ENCODE measurements at places on chromosomes 2 and 18.
A peak's percentile ranks its signal among the peaks of the same experiment; 100 is the strongest.

- DNase-seq: no peak
Measured at GRCh38 chr2:69046221-69046662, 33.3 kb downstream of the ANTXR1 start.

DNA sequence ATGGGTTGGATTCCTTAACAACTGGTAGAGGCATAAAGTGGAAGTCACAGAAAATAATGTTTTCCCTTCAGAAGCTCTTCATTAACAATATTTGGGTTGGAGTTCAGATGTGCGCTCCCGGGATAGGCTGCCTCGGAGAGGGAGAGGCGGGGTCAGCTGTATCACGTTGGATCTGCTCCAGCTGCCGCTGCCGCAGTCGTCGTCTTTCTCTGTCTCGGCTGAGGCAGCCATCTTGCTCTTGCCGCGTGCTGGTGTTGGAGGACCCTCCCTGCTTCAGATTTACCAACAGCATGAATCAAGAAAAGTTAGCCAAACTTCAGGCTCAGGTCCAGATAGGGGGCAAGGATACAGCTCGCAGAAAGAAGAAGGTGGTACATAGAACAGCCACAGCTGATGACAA lies 35.1 kb downstream of the TANC1 start:
- DNase-seq: no peak

GRCh38 chr2:183564726-183565125 lies 440.5 kb downstream of the NUP35 start:
- no peak for DNase-seq

- no peak for DNase-seq
Measured at GRCh38 chr2:181426672-181427071, 30.5 kb upstream of the ITGA4 start.

DNA sequence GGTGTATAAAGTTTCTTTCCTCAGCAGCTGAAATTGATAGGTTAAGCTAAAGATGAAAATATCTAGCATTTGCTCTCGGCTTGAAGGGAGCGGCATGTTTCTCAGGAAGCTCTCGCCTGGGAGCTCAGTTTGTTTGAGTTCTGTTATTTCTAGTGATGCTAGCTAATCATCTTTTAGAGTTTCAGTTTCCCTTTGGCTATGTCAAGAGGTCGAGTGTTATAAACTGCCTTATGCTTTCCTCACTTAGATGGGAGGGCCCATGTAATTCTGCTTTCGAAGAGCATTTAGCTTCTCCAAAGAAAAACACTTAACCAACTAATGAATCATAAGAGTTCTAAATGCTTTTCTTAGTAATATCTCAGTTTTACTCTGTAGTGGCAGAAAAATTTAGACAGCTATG lies 33.6 kb downstream of the PLCL1 start:
- no peak for DNase-seq

- no peak for DNase-seq
Measured at GRCh38 chr2:20241973-20242726, 17.2 kb upstream of the SDC1 start.

DNA sequence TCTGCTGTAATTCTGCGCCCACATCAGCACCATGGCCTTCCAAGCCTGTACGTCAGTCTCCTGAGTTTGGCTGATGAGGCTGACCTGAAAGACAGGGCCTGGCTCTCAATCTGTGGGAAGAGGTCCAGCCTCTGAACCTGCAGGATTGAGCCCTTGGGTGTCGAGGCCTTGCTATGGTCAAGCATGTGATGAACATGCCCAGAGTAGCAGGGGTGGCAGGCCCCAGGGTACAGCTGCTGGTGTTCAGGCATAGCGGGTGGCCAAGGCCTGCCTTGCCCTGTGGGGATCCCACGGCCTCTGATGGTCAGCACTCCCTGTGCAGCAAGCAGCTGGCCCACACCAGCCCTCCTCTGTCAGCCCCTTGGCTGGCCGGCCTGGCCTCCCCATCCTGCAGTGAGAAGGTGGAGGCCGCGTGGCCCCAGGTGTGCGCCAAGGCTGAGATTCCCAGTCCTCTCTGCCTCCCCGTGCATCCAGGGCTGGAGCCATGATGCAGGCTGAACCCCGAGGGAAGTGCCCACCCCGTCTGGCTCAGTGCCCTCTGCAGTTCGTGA lies 298.4 kb downstream of the NDUFA10 start:
- DNase-seq: no peak

- DNase-seq: no peak
Measured at GRCh38 chr2:105244451-105244850, 2.9 kb downstream of the GPR45 start.

- no peak for DNase-seq
Measured at GRCh38 chr2:191869781-191870180, 22.9 kb upstream of the CAVIN2 start.

GRCh38 chr18:10231220-10231619 lies 223.2 kb upstream of the APCDD1 start:
- DNase-seq: no peak

GRCh38 chr2:30628341-30628740 lies 178.9 kb downstream of the CAPN13 start:
- DNase-seq: no peak

DNA sequence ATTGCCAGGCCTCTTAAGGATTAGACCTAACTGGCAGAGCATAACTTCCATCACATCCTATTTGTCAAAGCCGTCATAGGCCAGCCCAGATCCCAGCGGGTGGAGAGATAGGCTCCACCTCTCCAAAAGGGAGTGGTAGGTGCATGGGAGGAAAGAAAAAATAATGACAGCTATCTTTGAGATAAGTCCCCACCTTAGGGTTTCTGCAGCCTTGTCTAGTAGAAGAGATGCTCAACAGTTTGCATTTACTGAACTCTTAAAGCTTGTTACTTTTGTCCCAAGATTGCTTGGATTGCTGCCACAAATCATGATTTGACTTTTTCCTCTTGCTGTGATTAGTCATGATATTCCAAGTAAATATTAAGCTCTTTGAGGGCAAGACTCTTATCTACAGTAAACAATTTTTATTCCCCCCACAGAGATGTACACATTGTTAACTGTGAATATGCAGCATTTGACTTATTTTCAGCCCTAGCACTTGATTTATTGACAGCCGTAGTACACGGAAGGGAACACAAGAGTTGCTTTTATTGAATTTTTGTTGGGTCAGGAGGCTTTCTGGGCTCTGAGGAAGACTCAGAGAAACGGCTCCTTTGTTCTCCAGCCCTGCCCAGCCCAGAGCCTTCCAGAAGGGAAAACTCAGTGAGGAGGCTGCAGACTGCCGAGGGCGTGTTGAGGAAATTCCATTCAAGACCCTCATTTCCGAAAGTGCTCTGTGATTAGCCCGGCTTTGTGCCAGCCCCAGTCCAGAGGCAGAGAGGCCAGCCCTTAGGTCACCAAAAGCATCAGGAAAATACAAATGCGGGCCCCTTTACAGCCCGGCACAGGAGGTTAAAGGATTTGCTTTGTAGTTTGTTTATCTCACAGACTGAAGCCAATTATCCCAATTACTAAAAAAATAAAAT lies 75.5 kb upstream of the ZNF532 start:
- no peak for DNase-seq

GRCh38 chr18:34707670-34708069 lies 2.4 kb upstream of the DTNA start:
- DNase-seq: no peak

DNA sequence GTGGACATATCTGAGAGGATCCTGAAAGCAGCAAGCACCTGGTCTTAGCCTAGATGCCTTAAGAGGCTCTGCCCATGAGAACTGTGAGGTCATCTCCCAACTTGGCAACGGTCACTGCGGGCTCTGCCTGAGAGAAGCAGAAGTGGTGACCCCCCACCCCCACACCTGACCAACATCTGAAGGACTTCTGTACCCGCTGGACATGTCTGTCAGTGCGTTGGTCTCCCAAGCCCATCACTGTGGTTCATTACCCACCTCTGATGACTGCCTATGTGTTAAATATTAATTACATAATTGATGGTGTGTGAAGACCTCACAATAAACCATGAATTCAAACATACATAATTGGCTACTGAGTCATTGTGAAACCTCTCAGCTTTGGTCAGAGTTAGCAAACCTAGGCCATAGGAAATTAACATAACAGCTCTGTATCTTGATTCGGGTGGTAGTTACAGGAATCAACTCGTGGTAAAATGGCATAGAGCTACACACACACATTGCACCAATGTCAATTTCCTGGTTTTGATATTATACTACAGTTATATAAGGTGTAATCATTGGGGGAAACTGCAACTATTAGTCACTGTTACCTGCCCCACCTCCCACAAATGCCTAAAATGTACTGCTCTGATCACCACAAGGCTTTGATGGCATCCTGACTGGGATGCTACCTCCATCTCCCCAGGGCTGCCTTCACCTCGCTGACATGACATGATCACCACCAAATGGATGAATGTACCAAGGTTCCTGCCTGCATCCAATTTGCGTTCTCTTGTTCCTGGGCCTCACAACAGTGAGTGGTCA lies 4.3 kb upstream of the GALNT1 start:
- DNase-seq: no peak

DNA sequence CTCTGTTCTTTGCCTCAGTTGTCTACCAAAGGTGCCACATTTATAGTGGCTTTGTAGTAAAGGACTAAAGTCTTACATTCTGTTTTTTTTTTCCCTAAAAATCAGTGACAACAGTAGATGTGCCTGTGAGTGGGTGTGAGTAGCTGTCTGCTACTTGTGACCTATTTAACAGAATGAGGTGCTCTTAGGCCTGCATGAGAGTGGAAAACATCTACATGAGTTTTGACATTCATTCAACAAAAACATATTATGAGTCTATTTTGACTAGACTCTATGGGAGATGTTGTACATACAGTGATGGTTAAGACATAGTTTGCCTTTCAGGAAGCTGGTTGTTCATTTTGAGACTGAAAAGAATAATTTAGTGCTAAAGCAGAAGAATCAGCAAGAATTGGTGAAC lies 36.7 kb downstream of the IL1R2 start:
- DNase-seq: no peak

DNA sequence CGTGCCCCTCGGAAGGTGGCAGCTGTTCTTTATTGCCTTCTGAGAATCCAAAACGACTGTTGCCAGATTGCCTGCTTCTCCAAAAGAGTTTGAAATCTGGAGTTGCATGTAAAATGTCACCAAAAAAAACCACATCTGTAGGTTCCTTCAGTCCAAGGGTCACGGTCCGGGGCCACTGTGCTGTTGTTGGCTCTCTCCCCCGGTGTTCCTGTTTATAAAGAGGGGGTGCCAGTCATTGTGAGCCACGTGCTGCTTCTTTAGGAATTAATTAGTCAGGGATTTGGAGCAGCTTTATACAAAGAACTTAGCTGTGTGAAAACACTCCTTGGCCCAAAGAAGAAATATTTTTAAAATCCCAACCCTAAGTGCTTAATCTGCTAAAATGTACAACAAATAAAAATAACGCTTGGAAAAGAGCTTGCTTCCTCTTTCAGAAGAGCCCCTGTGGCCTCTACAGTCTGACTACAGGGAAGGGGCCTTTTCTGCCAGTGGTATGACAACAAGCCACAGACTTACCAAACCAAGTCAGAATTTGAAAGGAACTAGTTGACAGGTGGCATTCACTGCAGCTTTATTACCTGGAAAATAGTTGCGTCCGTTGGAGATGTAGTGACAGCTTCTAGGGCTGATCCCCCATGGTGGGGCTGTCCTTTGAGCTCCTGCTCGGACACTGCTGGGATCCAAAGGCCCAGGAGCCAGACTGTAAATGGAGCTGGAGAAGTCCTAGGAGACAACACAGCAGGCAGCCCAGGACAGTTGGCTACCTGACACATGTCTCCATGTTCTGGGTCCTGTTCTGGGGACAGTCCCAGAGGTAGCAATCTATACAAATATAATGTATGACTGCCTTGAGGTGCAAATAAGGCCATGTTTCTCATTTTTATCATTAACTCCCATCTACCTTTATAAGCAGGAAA lies 84.5 kb upstream of the SLC1A4 start:
- no peak for DNase-seq

- no peak for DNase-seq
Measured at GRCh38 chr2:72000110-72000509, 147.6 kb downstream of the CYP26B1 start.

DNA sequence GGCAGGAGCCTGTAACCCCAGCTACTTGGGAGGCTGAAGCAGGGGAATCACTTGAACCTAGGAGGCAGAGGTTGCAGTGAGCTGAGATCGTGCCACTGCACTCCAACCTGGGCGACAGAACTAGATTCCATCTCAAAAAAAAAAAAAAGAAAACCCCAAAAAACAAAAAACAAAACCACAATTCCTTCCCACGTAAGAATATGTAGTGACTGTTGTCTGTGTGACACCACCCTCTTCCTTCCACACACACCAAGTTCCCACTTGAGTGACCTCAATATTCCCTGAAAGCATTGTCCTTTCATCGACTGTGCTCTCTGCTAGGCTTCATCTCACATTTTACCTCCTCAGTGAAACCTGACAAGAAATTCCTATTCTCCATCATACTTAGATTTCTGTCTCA lies 8.8 kb upstream of the THADA start:
- DNase-seq: no peak

- DNase-seq: peak; percentile 54
Measured at GRCh38 chr2:9753665-9754531, 89.4 kb upstream of the TAF1B start.

DNA sequence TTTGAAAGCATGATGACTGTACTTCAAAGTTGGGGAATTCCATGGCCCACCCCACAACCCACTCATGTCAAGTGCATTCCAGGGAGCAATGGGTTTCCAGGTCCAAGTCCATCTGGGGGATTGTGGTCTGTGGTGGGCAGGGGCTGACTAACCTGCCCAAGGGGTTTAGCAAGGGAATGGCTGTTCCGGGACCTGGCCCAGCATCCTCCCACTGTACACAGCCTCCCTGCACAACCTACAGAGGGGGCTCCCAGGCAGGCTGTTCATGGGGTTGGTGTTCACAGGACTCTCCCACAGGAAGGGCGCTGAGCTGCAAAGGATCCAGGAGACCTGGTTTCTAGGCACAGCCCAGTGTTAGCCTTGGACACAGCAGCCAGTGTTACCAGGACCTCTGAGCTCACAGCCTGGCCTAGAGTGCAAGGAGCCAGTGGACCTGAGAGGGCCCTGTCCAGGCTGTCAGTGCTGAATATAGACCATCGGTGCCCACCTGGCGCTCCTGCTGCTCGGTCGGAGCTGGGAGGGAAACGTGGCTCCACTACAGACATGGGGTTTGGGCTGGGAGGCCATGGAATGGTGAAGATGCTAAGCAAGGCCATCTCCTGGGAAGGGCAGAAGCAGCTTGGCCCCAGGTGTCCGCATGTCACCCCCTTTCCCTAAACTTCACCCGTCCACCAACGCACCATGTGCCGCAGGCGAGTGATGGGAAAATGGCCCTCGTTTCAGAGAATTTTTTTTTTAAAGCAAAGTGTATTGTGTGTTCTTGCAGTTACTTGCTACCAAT lies 317.2 kb downstream of the GBX2 start:
- DNase-seq: no peak

DNA sequence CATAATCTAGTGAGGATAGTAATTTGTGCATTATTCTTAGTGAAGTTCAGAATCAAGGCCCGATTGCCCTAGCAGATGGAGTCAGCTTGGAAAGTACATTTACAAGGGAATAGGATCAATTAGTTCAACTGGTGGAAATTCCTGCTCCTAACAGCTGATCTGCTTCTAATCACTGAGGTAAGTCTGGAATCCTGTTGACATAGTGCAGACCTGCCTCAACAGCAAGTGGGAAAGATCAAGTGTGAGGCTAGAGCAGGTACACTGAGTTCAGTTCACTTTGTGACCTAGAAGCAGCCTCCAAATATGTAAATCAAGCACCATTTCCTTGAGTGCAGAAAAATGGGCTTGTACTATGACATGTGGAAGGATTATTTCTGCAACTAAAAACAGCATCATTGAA lies 111.2 kb upstream of the NOSTRIN start:
- no peak for DNase-seq

All from stimulated activated CD4-positive, alpha-beta T cell treated with anti-CD3 and anti-CD28 coated beads, Interleukin-1b, Interleukin-23, amount 100 ng/mL, for 24 hours (primary cell).